ENCODE measurements at places on chromosomes 5 and 9.

DNA sequence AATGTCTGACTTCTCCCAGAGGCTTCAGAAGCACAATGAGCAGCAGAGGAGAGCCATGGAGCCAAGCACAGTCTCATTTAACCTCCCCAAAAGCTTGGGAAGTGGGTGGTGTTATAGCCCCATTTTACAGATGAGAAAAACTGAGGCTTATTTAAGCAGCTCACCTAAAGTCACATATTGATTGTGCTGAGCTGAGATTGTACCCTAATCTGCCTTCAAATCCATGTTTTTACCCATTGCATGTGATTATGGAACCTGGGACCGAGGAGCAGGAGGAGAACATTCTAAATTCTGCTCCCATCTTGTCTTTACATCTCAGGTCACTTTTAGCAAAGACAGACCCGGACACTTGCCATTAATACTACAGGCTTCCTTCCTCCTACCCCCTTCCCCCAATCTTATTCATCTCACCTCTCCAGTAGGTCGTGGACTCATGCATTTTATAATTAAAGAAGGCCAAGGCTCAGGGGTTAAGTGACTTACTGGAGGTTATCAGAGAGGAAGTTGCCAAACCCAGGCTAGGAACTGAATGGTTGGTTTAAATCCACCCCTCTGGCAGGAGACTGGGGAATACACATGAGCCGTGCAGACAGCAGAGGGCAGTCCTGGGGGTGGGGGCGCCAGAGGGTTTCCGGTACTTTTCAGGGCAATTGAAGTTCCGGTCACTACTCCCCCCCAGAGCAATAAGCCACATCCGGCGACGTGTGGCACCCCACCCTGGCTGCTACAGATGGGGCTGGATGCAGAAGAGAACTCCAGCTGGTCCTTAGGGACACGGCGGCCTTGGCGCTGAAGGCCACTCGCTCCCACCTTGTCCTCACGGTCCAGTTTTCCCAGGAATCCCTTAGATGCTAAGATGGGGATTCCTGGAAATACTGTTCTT lies 51.0 kb upstream of the IL17B start:
- DNase-seq, result peak; percentile 68

DNA sequence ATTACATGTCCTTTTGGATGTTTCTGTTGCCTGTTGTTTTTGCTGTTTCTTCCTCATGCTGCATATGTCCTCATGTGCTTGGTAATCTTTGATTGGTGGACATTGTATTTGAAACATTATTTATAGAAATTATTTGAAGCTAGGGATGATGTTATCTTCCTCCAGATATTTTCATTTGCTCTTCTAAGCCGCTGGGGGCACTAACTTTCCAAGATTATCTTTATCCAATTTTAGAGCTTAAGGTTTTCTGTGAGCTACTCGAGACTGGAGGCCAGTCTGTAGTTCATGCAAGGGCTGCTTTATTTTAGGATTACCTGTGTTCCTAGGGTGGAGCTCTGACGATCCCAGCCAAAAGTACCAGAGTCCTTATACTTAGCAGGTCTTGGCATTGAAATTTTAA lies 40.9 kb downstream of the STX17 start:
- no peak for DNase-seq

DNA sequence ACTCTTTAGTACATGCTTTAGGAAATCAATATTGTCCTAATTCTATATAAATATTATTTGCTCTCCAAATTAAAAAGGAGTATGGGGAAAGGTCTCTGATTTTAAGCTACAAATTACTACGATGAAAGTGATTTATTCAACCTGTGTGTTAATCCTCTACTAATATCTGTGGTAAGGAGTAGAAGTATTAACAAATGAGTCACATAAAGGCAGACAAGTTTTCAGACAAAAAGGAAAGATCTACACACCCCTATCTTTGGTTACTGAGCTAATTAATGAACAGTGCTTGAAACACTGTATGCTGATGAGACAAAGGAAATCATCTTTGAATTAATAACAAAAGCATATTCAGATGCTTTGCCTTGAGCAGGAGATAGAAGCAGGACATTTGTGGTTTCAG lies 15.9 kb downstream of the LOX start:
- DNase-seq, result no peak

GRCh38 chr5:74865256-74865803 lies 857 bp downstream of the FAM169A start:
- no peak for DNase-seq

DNA sequence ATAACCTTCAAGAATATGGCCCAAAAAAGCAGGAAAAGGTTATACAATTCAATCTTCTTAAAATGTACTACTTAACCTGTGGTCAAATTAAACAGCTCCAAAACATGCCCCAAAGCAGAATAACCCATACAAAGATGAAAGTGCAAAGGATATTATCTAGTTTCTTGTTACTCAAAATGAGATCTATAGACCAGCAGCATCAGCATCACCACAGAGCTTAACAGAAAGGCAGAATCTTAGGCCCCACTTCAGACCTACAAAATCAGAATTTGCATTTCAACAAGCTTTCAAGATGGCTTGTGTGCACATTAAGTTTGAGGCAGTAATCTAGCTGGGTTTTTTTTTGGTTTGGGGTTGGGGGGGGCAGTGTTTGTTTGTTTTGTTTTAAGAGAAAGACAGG lies 54.0 kb downstream of the SCAI start:
- no peak for DNase-seq

DNA sequence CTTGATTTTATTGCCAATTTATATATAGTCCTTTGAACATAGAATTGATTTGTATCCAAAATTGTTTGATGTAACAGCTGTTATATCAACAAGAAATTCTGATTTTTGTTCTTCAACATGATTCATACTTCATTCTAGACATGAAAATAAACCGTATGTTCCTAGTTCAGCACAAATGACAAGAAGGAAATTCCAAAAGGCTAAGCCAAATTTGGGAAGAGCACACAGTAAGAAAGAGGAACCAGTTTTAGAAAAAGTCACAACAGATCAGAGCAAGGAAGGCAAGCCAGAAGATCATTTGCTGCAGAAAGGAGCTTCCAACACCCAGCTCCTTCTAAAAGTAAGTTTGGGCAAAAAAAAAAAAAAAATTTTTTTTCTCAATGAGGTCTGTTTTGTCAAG lies 65.0 kb upstream of the MCCC2 start:
- DNase-seq, result no peak

GRCh38 chr5:92308679-92309078 lies 925.6 kb upstream of the ARRDC3 start:
- no peak for DNase-seq

GRCh38 chr5:152113401-152113800 lies 188.8 kb upstream of the GLRA1 start:
- DNase-seq, result no peak
